Stimulated activated CD4-positive, alpha-beta T cell treated with anti-CD3 and anti-CD28 coated beads, TNF-alpha, amount 100 ng/mL, for 4 hours (primary cell): ENCODE measurements at places on chromosomes 12 and 14.

- DNase-seq, result peak; percentile 17
Observed at GRCh38 chr12:67269633-67270573, 745 bp downstream of the CAND1 start.

DNA sequence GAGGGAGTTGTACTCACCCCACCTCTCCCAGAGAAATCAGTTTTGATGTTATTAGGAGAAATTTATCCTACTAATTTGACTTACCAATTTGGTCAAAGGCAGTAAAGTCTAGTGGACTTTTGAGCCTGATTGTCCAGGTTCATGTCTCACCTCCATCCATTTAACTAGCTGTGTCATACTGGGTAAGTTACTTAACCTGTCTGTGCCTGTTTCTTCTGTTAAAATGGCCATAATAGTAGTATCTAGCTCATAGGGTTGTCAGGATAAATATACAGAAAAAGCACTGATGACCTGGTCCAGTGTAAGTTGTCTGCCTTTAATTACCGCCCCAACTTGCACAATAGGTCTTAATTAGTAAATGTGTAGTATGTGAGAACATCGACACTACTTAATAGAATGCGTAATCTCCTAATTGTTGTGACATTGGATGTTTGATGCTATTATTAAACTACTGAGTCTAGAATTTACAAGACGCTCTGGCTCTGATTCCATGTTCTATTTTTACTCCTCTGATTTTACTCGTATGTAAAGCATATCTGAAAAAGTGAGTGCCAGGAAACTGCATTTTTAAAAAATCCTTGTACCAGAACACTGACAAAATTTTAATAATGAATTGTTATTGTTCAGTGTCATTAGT lies 1.5 kb downstream of the RAB21 start:
- no peak for DNase-seq

- DNase-seq, result no peak
Observed at GRCh38 chr14:68716698-68717097, 76.2 kb downstream of the ZFP36L1 start.

DNA sequence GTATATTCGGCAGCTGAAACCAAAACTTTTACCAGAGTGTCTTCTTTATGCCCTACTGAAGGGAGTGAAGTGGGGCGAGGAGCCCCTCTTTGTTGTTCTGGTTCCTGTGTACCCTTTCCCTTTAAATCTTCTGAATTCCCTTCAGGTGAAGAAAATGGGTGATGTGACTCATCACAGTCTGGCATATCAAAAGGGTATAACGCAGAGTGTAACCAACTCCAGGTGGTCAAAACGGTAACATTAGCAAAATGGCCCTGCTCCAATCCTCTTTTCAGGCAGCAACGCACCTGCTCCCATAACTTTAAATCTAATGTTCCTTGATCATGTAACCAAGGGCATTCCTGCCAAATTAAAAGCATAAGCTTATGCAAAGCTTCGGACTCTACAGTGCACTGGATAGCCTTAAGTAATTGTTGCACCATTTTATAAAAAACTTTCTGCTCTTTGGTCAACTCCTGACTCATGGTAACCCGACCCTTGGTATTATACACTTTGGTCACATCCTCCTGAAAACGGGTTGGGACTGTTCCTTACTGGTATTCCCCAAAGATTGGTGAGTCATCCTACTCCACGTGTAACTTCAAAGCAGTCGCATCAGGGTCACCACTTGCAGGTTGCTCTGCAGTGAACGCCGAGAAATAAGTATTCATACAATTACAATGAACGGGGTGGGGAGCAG lies 83.1 kb downstream of the KCNMB4 start:
- no peak for DNase-seq

GRCh38 chr12:709455-710020 lies 42.8 kb upstream of the WNK1 start:
- no peak for DNase-seq

- DNase-seq, result peak; percentile 71
Observed at GRCh38 chr14:105527826-105528585, 1.6 kb downstream of the TMEM121 start.

- DNase-seq, result no peak
Observed at GRCh38 chr14:94474581-94475031, 1.4 kb downstream of the SERPINA9 start.

DNA sequence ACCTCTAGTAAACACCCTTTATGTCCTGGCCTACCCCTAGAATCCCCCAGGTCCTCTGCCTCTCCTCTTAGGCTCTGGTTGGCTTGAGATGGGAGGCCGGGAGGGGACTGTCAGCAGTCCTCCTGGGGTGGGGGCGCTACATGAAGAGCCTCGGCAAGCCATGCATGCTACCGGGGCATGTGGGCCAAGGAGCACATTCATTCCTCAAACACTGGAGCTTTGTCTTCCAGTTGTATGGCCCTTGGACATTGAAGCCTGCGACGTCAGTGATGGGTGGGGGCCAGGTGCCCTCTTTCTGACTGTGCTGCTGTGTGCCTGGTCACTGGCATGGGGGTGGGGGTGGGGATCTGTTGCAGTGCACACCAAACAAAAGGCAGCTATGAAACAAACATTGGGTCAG lies 15.8 kb upstream of the CELA1 start:
- no peak for DNase-seq

- DNase-seq, result no peak
Observed at GRCh38 chr12:22576473-22576872, 32.1 kb upstream of the C2CD5 start.

GRCh38 chr12:113077859-113078255 lies 21.3 kb downstream of the DTX1 start:
- no peak for DNase-seq

- no peak for DNase-seq
Observed at GRCh38 chr12:105858981-105859710, 279.6 kb downstream of the NUAK1 start.

DNA sequence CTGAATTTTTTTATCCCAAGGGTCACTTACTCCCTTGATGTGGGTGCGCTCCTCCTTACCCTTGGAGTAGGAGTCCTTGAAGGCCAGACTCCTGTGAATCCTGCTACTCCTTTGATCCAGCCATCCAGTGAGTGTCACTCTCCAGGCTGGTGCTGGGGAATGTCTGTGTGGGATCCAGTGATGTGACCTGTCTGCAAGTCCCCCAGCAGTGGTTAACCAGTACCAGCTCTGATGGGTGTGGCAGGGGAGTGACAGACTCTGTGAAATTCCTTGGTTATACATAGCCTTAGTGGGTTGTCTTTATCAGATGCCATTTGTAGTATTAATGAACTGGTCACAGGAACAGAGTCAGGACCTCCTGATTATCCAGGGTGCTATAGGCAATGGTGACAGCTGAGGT lies 409.5 kb upstream of the LMO3 start:
- DNase-seq, result no peak

DNA sequence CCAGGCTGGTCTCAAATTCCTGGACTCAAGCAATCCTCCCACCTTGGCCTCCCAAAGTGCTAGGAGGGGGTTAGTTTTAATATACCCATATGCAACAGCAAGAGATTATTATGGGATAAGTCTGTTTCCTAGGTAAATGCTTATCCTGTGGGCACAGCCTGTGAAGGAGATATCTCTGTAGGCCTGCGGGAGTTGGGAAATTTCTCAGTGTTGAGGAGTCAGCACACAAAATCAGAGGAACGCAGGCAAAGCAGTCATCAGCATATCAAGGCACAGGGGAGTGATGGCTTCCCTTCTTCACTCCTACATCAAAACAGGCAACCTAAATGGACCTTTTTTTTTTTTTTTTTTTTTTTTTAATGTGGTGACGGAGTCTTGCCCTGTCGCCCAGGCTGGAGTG lies 20.9 kb upstream of the TMED10 start:
- no peak for DNase-seq

- DNase-seq, result no peak
Observed at GRCh38 chr12:27284751-27285150, 40.7 kb downstream of the STK38L start.

DNA sequence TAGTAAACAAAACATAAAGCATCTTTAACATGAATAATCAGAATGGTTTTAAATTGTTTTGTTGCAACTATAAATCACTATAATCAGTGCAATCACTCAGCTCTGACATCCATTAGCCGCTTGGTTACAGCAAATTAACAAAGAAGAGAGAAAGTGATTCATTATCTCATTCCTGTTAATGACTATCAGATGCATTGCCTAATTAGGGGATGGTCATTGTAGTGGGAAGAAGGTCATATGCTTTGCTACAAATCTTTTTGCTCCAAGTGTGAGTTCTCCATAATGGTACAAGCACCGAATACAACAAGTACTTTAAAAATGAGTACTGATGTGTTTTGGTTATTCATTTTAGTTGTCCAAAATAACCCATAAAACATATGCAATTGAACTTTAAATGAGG lies 272.0 kb downstream of the AKAP6 start:
- DNase-seq, result no peak

- no peak for DNase-seq
Observed at GRCh38 chr14:60485598-60486251, at the start of gene C14orf39. TSS of gene C14orf39 (minus strand) at chr14:60486063. CDS start at chr14:60485078, 985 bp downstream.

DNA sequence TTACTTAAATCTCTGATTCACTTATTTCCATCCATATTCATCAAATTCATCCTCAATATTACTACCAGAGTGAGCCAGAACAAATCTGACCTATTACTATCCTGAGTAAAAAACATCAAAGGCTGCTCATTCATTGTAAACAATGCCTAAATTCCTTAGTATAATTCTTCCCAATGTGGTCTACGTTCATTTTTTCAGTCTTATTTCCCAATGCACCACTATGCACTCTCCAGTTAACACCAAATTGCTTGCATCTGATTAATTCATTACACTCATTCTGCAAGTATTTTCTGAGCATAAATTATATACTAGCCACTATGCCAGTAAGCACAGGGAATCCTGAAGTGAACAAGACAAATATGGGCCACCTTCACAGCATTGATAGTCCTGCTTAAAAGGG lies 110.0 kb downstream of the EPS8 start:
- DNase-seq, result no peak

DNA sequence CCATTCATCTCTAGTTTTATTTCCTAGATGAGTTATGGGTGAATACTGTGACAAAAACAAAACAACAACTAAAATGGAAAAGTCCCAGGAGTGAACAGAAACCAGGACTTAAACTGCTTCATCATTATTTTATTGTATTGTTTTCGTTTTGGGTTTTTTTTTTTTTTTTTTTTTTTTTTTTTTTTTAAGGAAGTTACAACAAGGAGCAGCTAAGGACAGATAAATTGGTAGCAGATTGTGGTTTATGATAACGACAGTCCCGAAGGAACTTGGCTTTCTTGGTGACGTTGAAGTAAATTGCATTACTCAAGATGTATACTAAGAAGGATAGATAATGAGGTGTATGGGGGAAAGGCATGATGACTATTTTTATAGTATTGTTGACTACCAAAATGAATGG lies 866.3 kb downstream of the NRXN3 start:
- DNase-seq, result no peak

GRCh38 chr12:128449146-128449894 lies 182.3 kb downstream of the TMEM132C start:
- no peak for DNase-seq

DNA sequence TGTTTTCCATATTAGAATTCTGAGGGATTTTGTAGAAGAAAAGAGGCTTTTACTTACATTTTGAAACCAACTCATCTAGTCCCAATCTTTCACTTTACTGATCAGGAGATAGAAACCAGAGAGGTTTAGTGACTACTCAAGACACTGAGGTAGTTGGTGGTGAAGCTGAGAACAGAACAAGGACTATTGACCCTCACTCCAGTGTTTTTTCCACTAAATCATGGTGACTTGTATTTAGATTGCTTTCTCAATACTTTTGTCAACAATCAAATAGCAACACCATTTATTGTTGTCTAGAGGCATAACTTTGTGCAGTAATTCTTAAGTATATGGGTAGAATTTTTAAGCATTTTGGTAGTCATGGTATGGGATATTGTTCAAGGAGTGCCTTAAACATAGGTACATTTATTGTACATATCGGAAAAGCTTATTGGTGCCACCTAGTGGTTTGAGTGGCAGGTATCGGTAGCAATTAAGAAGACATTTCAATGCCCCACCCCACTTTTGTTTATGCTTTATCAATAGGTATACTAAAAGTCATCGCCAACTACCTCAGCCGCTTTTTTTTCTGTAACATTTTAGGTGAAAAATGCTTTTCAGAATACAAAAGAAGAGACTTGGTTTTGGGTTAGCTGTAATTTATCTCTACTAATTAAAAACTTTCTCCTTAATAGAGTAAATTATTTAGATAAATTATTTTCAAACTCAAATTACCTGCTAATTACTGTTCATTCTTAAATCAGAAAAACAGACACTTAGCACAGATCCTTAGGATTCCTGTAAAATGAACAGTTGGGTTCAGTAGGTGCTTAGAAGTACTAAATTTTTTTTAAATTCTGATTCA lies 47.3 kb upstream of the PAWR start:
- DNase-seq, result no peak

DNA sequence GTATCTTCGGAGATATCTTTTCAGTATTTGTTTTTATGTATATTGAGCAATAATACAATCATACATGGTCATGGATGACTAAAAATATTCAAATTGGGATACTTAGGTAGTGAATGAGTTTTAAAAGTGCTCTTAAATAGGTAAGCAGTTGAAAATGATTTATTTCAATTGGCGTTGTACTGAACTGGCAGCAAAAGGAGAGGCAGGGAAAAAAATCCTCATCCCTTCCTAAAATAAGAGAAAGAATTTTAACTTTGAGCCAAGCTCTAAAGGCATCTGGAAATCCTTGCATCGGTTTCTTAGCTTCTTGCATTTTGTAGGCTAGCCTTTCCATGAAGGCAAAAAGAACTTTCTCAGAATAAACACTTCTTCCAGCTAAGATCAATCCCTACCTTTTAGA lies 125.2 kb downstream of the MGST1 start:
- DNase-seq, result no peak

DNA sequence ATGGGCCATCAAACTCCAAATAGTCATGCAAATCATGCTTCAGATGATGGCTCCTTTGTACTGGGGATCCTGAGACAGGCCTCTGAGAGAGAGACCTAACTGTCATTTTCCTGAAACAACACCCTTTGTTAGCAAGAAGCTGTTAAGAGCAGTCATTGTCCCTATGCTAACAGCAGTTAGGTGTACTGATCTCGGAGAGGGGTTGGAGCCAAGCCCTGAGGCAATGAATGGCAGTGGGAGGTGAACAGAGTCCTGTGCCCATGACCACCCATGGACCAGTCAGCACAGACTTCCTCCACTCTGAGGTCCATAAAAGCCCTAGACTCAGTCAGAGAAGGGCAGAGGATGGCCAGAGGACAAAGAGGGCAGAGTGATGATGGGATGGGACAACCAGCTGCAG lies 747.6 kb upstream of the LRFN5 start:
- DNase-seq, result no peak

DNA sequence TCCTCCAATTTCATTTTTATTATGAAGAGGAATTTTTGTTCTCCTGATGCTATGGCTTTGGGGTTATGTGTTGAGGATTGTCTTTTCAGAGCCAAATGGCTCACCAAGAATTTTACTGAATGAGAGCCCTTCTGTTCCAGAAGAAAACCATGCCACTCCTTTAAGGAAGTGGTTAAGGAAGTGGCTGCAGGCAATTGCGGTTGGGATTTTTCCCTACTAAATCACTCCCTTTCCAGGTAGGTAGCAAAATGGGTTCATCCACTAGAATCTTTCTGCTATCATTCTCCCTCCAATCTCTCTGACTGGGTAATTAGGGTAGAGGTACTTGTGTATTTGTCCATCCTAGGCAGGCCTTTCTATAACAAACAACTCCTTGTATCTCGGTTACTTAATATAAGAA lies 163.1 kb downstream of the TTC8 start:
- no peak for DNase-seq
